Activated CD4-positive, alpha-beta T cell treated with anti-CD3 and anti-CD28 coated beads for 48 hours (primary cell): ENCODE measurements at places on chromosomes 5 and 9.

DNA sequence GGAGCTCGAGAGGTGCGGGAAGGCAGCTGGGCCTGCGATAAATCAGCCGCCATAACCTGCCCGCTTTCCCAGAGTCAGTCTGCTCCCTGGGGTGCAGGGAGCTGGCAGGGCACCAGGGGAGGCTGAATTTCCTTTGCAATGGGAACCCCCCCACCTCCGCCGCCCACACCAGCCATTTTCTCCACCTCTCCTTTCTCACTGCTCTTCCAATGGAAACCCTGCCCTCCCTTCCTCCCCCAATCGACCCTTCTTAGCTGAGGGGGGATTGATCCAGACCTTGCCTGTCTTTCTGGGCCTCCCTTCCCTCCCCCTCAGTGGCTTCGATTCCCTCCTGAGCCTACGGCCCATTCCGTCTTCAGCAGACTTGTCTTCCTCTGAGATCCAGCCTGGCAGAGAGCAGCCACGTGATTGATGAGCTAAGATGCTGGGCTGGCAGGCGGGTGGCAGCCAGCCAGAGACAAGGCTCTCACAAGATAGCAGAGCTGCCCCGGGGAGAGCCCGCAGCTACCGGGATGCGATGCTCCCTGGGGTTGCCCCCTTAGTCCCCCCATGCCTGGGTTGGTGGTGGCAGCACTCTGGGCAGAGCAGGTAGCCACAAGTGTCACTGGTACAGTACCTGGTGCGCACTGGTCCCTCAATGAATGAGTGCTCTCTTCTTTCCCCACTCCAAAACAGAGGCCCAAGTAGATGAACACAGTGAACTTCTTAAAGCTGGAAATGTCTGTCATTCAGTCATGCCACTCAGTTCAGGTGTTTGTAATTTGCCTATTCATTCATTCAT, 53.7 kb upstream of the FABP6 start:
- no peak for DNase-seq

GRCh38 chr5:65418661-65419060, 63.1 kb downstream of the ADAMTS6 start:
- no peak for DNase-seq

GRCh38 chr5:150211156-150212030, 21.5 kb downstream of the SLC6A7 start:
- DNase-seq: no peak

DNA sequence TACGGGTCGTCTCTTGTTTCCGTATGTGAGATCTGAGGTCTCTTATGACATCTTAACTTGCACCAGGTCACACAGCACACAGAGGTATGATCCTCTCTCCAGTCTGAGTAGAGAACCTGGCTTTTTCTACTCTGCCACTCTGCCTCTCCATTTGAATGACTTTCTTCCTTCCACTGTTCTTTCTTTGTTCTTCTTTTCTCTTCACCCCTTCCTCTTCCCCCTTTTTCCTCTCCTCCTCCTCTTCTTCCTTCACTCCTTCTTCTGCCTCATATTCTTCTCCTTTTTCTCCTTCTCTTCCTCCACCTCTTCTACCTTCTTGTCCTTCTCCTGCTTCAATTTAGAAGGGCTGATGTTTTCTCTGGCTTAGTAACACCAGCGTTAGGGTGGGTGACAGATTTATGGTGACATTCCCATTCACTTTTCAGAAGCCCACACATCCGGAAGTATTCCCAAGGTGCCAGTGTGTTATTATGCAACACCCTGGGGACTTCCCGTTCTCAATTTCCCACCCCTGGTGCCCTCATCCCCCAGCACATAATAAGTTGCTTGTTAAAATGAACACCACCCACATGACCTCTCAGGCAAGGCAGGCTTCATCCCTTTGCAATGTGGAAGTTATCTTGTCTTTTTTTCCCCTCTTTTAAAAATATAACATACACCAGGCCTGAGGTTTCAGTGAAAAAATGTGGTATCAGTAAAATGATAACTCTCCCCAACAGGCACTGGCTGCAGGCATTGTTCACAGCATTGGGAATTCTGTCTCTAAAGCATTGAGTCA, 122.0 kb downstream of the PAPPA start:
- no peak for DNase-seq

DNA sequence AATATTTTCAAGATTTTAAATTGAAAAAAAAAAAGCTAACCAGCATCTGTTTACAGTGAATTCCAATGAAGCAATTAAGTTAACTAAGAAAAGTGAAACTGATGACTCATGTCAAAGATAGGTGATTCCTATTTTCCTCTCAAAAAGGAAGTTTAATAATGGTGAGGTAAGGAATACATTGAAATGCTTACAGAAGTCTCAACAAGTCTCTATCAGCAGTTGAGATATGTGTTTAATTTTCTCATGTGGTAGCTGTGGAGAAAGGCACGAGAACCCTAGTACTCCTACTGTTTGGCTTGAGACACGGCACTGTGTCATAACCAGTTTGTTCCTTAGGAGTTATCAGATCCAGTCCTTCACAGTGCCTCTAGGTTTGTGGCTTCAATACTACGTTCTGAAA, 114.5 kb downstream of the SLC25A46 start:
- DNase-seq: no peak

DNA sequence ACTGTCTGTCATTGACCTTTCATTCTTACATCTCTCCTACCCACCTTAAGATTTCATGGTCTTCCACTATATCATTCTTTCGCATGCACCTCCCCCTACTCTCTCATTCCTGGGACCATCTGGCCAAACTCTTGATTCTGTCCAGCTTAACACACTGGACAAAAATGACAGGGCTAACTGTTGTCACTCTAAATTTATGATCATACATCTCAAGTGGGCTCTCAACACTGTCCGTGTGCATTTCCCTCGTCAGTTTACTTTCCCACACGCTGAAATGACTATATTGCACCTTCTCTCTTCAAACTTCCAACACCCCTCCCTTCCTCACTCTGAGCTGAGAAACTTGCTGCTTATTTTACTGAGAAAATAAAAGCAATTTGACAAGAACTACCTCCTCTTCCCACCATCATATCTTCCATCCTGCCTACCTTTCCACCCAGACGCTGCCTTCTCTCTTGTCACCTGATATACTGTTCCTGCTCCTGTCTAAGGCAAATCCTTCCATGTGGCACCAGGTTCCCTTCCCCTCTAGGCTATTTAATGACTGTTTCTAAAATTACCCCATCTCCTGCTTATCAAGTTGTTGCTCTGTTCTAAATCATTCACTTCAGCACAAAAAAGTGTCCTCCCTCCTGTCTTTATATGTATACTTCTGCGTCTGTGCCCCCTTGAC, 8.1 kb upstream of the KLF9 start:
- no peak for DNase-seq

DNA sequence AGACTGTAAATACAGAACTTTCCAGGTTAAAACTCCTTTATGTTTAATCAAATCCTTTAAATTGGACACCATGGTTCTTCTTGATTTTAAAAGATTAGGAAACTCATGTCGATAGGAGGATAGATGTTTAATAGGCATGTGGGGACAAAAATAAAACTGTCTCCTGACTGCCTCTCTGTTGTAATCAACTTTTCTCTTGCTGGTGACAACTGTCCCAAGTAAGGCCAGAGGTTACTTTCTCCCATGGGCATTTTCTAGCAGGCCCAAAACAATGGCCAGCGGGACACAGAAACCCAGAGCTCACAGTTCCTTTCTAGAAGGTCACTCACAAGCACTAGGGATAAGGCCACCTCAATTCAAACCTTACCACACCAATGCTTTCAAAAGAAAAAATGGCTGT, 14.5 kb downstream of the SLC36A2 start:
- no peak for DNase-seq

GRCh38 chr5:120872297-120872696, 408.2 kb downstream of the PRR16 start:
- DNase-seq: no peak

DNA sequence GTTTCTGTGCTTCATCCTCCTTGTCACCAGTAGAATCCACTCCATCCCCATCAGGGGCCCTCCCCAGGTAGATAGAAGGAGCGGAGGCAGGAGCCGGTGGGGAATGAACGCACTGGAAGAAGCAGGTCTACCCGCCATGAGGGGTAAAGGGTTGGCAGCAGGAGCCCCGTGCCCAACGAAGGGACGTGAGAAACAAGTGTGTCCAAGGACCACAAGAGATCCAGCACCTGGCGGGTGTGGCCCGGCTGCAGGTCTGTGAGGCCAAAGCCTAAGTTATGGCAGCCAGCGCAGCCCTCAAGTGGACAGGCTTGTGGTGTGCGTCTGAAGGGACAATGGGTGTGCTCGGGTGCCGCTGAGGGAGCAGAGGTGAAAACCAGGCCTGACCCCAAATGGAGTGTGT, 94.3 kb downstream of the IRX2 start:
- DNase-seq: no peak

- DNase-seq: no peak
Observed at GRCh38 chr5:144882739-144883283, 712.1 kb downstream of the KCTD16 start.

DNA sequence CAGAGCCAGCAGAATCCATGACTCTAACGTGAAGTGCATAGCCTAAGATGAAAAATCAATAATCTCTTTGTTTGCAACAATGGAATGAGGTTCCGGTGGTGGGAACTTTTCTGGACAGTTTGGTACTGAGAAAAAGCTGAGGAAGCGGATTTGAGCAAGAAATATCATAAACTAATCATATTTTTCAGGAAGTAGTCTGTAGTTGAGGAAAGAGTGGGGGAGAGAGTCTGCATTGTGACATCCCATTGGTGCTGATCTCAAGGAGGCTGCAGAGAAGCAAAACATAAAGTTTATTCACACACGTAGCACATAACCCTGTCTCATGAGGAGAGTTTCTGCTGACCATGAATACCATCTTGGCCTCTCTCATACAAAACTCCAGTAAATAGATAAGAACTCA, 15.8 kb upstream of the FCHO2 start:
- no peak for DNase-seq

DNA sequence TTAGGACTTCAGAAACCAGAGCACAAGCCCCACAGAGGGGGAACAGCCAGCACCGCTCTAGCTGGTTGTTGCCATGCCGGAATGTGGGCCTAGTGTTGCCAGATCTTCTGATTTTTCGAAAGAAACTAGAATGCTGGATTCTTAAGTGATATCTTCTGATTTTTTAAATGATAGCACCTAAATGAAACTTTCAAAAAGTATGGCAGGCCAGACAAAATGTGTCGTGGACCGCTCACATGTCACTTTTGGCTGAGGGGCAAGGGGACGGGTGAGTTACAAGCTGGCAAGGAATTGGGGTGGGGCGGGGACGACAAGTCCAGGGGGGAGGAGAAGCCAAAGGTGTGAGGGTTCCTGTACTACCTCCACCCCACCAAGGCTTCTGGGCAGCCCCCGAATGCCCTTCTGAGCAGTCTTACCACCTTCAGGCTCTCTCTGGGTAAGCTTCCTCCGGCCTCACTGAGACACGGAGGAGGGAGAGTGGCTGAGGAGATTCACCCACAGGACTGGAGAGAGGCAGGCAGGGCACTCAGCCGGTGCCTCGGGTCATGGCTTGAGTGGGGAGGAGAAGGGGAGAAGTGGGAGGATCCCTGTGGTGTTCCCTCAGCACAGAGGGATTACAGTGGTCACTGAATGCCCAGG, 10.3 kb downstream of the B4GALT7 start:
- no peak for DNase-seq

- DNase-seq: no peak
Observed at GRCh38 chr5:32388432-32389129, 56.0 kb downstream of the ZFR start.
